ENCODE measurements at places on chromosomes 5 and 9.

- DNase-seq: no peak
Observed at GRCh38 chr5:96252596-96252995, 180.5 kb downstream of the PCSK1 start.

- no peak for DNase-seq
Observed at GRCh38 chr5:14756478-14756877, 92.0 kb downstream of the OTULIN start.

DNA sequence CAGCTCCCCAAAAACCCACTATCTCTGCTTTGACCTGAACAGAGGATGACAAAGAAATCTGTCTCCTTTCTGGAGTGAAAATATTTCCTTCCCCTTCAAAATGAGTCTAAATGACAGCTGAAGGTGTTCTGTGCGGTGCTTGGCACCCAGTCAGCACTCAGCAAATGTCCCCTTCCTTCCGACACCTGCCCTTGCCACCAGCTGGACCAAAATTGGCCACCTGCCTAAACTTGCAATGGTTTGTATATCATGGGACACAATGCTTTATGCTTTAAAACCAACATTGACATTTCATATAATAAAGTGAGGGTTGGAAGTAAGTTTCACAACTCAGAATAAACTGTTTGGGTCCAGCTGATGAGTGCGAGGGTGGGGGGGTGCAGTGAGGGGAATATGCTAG, 7.5 kb upstream of the TTC1 start:
- no peak for DNase-seq

DNA sequence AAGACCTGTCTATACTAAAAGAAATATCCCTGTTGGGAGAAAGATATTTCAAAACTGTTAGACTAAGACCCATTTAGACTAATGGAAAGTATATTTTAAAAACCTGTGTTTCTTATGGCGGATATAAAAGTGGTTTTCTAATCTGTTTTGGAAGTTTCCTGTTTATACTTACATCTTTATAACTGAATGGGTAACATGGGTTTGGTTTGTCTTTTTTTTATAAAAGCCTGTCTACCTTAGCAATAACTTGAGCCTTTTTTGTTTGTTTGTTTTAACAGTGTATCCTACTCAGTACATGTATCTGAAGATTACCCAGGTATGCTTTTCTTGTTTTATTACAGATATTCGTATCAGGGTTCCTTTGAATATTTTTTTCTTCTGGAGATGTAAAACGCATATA, 83.4 kb downstream of the PARP8 start:
- DNase-seq: no peak

- no peak for DNase-seq
Observed at GRCh38 chr9:107805201-107805600, 315.6 kb upstream of the KLF4 start.

GRCh38 chr5:58412081-58412480, 47.8 kb downstream of the PLK2 start:
- DNase-seq: no peak

- DNase-seq: no peak
Observed at GRCh38 chr5:418162-419121, 24.5 kb upstream of the EXOC3 start.

DNA sequence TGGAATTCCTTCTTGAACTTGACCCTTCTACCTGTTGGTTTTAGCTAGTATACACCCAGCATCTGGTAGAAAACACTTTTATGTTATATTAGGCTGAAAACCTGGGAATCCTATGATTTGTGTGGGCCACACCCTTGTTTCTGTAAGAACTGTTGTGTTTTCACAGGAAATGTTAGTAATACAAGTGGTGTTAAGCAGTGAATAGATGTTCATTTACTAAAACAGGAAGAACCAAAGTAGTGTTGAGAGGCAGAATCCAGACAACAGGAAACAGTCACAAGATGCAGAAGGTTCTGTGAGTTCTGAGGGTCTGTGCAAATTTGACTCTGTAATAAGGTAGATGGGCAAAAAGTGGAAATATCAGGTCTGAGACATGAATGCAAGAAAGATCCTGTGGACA, 73.0 kb upstream of the RAI14 start:
- no peak for DNase-seq
